ENCODE measurements at places on chromosomes 1 and 21.
A peak's percentile ranks its signal among the peaks of the same experiment; 100 is the strongest.

DNA sequence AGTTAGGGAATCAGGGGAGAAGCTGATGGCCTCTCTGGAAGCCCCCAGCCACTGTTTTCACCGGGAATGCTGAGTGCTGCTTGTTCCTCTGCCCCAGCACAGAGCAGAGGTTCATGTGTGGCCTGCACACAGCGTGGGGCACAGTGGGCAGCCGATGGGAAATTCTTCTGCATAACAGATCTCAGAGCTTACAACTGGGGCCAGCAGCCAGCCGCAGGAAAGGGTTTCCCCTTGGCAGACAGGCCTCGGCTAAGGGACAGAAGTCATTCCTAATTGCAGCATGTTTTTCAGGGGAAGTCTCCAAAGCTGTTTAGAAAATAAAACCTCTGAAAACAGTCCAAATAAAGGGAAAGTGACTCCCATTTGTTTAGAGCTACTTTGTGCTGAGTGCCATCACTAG lies 22.6 kb downstream of the HMGB4 start:
- no peak for DNase-seq

- DNase-seq = no peak
Observed at GRCh38 chr1:30316056-30316455, 407.3 kb downstream of the MATN1 start.

- DNase-seq = no peak
Observed at GRCh38 chr1:247557926-247558674, 9.2 kb downstream of the GCSAML start.

- no peak for DNase-seq
Observed at GRCh38 chr1:212381397-212382035, 33.2 kb downstream of the PACC1 start.

GRCh38 chr1:28640766-28641165 lies 2.1 kb downstream of the TAF12 start:
- DNase-seq = no peak

- no peak for DNase-seq
Observed at GRCh38 chr1:187816646-187817045, 987.9 kb downstream of the PLA2G4A start.

DNA sequence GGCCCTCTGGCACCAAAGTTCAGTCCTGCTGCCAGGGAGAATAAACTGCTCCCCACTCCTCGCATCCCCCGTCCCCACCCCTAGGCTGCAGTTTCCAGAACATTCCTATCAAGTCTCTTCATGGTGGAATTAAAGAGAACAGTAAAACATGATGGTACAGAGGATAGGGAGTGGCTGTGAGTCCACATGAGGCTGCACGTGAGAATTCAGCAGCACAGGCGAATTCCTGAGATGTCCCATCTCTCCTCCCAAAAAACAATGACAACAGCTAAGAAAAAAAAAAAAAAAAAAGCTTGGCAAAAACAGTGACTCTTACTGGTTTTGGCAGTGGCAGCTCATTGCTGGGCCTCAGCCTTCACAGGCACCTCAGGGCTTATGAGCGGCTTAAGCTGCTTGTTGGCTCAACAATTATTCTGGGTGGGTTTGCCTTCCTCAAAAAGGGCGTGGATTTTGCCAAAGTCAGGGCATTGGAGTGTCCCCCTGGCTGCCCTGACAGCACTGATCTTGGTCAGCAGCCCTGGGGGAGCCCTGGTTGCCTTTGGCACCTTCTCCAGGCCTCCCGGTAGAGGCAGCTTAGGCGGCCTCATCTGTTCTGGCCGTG lies 5.7 kb upstream of the IFFO2 start:
- no peak for DNase-seq

- DNase-seq = no peak
Observed at GRCh38 chr21:34202553-34203372, 129.4 kb downstream of the MRPS6 start.

DNA sequence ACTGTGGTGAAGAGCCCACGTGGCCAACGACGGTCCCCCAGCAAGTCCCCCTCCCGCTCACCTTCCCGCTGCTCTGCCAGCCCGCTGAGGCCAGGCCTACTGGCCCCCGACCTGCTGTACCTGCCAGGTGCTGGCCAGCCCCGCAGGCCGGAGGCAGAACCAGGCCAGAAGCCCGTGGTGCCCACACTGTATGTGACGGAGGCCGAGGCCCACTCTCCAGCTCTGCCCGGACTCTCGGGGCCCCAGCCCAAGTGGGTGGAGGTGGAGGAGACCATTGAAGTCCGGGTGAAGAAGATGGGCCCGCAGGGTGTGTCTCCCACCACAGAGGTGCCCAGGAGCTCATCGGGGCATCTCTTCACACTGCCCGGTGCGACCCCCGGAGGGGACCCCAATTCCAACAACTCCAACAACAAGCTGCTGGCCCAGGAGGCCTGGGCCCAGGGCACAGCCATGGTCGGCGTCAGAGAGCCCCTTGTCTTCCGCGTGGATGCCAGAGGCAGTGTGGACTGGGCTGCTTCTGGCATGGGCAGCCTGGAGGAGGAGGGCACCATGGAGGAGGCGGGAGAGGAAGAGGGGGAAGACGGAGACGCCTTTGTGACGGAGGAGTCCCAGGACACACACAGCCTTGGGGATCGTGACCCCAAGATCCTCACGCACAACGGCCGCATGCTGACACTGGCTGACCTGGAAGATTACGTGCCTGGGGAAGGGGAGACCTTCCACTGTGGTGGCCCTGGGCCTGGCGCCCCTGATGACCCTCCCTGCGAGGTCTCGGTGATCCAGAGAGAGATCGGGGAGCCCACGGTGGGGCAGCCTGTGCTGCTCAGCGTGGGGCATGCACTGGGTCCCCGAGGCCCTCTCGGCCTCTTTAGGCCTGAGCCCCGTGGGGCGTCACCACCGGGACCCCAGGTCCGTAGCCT lies 46.8 kb downstream of the TRIM11 start:
- DNase-seq = no peak

DNA sequence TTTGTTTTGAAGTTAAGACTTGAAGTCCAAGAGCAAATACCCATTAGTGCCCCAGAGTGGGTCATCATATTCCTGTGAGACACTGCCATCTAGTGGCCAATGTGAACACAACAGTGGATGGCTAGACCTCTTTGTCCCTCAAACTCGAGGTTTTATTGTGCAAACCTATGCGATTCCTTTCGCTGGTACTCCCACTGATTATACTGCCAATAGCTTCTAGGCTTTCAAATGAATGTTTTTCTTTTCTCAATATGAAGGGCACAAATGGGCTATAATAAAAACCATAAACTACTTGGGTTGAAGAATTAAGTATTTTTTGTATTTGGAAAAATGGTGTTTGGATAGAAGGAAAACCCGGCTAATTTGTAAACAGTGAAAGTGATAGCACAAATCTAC lies 100.4 kb upstream of the ZNF281 start:
- DNase-seq = peak; percentile 29

- DNase-seq = no peak
Observed at GRCh38 chr21:17436626-17437111, 76.2 kb upstream of the CXADR start.

GRCh38 chr1:59986516-59987310 lies 60.1 kb upstream of the CYP2J2 start:
- DNase-seq = no peak

DNA sequence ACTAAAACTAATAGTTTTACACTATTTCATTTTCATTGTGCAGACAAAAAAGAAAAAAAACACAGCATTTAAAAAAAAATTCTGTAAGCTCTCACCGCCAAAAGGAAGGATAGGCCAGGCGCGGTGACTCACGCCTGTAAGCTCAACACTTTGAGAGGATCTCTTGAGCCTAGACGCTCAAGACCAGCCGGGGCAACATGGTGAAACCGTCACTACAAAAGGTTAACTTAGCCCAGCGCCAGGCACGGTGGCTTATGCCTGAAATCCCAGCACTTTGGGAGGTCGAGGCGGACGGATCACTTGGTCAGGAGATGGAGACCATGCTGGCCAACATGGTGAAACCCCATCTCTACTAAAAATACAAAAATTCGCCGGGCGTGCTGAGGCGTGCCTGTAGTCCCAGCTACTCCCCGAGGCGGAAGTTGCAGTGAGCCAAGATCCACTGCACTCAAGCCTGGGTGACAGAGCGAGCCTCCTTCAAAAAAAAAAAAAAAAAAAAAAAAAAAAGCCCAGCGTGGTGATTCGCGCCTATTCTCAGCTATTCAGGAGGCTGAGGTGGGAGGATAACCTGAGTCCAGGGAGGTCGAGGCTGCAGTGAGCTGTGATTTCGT lies 14.3 kb upstream of the SPEN start:
- peak; percentile 5 for DNase-seq

GRCh38 chr1:25427696-25428095 lies 3.0 kb upstream of the MACO1 start:
- DNase-seq = no peak

DNA sequence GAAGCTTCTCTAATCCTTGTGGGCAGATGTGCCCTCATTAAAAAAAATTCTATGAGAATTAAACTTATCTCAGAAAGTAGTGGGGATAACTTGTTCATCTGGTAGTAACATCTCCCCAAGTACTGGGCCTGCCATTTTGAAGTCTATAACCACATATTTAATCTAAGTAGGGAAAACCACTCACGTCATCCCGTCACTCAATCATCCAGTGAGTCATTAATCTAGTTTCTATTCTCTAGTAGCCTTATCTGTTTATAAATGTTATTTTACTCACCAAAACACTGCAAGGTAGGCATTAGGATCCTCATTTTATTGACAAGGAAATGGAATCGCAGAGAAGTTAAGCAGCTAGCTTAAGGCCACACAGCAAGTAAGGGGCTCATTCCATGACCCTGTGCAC lies 221.9 kb downstream of the ATG4C start:
- DNase-seq = no peak

DNA sequence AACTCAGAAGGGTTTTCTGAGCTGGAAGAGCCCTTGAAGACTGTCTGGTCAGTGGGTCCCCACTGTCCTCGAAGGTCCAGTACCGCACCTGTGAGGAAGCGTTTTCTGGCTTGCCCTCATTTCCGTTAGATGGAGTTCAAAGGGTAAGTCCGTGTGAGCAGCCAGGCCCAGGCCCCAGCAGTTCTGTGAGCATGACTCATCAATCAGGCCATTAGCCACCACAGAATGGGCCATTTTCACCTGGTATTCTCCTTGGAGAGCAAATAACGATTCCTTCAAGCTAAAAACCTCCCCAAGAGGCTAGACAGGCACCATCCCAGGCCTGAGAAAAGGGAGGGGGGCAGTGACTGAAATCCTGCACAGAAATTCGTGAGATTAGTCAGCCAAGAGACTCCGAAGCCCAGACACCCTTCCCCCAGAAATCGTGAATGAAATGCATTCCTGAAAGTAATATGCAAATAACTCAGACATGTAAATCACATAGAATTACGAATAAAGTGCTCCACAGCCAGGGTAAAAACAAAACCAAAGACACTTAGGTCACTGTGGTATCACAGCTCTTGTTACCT lies 66.0 kb downstream of the BCAR3 start:
- no peak for DNase-seq

DNA sequence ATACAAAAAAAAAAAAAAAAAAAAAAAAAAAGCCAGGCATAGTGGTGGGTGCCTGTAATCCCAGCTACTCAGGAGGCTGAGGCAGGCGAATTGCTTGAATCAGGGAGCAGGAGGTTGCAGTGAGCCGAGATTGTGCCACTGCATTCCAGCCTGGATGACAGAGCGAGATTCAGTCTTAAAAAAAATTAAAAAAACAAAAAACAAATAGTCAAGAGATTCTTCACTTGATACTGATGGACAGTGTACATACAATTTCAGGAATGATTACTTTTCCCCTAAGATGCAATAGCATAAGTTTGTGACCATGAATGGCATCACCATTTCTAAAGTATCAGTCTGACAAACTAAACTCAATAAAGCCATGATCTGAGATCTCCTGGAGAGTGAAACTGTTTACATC lies 60.8 kb upstream of the IVNS1ABP start:
- no peak for DNase-seq

- no peak for DNase-seq
Observed at GRCh38 chr1:3956527-3957170, 56.6 kb upstream of the C1orf174 start.

DNA sequence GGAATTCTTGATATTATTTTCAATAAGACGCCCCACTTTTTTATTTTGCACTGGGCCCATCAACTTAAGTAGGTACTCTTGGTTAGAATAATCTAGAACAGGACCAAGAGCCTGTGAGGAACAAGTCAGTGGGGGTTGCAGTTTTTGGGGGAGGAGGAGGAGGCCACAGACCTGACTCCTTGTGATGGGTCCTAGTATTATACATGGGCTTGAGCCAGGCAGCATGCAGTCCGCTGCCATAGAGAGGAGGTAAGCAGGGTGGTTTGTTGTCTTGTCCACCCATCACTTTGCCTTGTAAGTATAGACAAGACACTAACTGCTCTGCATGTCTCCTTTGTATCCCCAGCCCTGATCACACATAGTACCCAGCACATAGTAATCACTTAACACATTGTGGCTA lies 24.5 kb downstream of the ROR1 start:
- no peak for DNase-seq

- DNase-seq = no peak
Observed at GRCh38 chr1:38064197-38064903, 17.8 kb upstream of the POU3F1 start.

DNA sequence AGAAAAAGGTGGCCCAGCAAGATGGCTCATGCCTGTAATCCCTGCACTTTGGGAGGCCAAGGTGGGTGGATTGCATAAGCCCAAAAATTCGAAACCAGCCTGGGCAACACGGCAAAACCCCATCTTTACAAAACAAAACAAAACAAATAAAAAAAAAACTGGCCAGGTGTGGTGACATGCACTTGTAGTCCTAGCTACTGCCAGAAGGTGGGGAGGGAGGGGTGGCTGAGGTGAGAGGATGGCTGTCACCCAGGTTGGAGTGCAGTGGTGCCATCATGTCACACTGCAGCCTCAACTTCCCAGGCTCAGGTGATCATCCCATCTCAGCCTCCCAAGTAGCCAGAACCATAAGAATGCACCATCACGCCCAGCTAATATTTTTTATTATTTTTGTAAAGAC lies 22.8 kb downstream of the RERE start:
- no peak for DNase-seq

DNA sequence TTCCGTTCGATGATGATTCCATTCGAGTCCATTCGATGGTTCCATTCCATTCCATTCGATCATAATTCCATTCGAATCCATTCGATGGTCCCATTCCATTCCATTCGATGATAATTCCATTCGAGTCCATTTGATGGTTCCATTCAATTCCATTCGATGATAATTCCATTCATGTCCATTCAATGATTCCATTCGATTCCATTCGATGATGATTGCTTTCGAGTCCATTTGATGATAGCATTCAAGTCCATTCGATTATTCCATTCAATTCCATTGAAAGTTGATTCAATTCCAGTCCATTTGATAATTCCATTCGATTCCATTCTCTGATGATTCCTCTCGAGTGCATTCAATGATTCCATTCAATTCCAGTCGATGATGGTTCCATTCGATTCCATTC lies 3895.3 kb downstream of the SRGAP2C start:
- no peak for DNase-seq

GRCh38 chr21:16330082-16330907 lies 600.5 kb downstream of the USP25 start:
- no peak for DNase-seq

DNA sequence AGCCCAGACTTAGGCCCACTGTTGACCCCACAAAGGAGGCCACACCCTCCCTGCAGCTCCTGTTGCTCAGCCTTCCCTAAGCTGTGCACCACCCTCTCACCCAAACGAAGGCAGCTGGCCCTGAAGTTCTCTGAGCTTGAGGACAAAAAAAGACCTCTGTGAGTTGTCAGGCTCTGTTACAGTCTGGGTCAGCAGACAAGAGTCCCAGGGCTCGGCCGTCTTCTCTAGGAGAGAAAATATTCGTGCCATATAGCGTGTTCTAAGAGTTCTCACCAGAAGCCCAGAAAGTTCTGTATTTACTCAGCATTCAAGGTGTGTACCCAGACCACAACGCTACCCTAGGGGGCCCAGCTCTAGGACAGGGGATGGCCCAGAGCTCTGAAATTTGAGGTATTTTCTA lies 25.5 kb upstream of the LYST start:
- DNase-seq = no peak

All from activated CD8-positive, alpha-beta memory T cell treated with anti-CD3 and anti-CD28 coated beads for 1 hour (primary cell).